ENCODE measurements at places on chromosomes 6 and 20.

GRCh38 chr6:162525181-162525580 lies 202.4 kb downstream of the PRKN start:
- no peak for DNase-seq

- DNase-seq = no peak
Measured at GRCh38 chr6:36463676-36464075, 20.9 kb downstream of the KCTD20 start.

- no peak for DNase-seq
Measured at GRCh38 chr6:12602951-12603672, 113.5 kb upstream of the PHACTR1 start.

- no peak for DNase-seq
Measured at GRCh38 chr6:129871221-129871620, 10.1 kb upstream of the TMEM244 start.

DNA sequence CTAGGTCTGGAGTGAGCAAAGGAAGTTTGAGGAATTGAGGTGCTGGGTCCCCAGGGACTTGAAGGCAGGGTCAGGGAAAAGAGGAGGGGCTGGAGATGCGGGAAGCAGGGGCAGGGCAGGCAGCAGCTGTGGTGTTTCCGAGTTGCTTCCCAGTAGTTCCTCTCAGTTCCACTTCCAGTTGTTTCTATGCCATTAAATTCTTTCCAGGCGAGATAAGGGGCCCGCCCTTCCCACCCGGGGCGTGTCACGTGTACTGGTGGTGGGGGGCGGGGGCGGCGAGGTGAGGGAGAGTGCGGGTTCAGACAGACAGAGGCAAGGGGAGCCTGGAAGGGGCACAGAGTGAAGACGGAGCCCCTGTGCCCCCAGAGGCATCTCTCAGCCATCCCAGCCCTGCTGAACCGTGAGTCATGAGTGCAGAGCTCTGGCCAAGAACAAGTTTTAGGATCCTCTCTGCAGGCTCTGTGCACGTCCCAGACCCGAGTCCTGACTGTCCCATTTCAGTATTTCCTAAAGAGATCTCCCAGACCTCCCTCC lies 977 bp downstream of the TNXB start:
- DNase-seq = no peak

DNA sequence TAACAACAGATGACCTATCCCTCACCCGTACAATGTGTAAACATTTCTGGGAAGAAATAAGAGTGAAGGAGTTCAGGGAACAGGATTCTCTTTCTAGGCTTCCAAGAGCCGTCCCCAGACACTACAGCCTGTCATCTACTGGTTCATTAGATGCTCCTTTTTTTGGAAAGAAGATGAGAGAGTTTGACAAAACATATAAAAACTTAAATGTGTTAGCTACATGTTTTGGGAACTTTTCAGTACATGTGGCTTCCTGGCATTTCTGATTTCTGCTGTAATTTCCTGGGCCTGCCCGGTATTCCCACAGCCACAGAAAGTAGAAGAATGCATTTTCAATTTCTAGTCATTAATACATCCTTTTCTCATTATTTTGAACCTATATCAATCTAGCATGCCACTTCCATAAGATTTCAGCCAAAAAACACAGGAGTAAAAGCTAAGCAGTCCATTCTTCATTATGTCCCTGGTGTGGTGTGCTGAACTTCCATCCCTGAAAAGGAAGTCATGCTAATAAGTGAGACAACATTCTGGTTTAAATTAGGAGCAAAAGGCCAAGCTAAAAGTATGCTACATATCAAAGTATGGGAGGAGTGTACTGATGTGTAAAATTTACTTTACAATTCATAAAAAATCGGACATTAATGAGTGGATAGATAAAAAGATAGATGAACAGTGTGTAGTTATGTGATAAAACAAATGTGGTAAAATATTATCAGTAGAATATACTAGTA lies 198.2 kb downstream of the WDR27 start:
- no peak for DNase-seq

GRCh38 chr20:17990278-17990972 lies 21.6 kb downstream of the MGME1 start:
- no peak for DNase-seq

DNA sequence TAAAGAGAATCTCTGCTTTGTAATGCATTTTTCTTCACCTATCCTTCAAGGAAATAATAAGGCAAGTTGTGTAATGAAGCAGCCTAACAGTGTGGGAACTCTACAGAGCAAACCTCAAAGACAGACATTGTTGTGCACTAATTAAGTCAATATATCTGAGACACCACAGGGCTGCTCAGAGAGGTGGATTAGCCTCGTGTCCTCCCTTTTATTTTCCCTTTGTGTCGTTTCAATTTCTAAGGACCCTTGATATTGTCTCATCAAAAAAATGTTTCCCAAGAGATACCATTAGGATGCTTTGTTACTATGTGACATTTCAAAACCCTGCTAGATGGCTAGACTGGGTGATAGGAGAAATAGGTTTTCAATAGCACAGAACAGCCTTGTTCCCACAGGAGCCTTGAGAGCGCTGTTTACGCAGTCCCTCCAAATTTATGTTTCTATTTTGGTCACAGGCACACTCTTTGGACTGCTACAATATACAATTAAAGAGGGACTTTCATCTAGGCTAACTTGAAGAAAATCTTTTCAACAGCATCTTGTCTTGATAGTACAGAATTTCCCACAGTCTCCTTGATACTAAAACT lies 23.1 kb downstream of the UBE3D start:
- DNase-seq = no peak

GRCh38 chr6:18016133-18016532 lies 28.7 kb upstream of the KIF13A start:
- DNase-seq = no peak

DNA sequence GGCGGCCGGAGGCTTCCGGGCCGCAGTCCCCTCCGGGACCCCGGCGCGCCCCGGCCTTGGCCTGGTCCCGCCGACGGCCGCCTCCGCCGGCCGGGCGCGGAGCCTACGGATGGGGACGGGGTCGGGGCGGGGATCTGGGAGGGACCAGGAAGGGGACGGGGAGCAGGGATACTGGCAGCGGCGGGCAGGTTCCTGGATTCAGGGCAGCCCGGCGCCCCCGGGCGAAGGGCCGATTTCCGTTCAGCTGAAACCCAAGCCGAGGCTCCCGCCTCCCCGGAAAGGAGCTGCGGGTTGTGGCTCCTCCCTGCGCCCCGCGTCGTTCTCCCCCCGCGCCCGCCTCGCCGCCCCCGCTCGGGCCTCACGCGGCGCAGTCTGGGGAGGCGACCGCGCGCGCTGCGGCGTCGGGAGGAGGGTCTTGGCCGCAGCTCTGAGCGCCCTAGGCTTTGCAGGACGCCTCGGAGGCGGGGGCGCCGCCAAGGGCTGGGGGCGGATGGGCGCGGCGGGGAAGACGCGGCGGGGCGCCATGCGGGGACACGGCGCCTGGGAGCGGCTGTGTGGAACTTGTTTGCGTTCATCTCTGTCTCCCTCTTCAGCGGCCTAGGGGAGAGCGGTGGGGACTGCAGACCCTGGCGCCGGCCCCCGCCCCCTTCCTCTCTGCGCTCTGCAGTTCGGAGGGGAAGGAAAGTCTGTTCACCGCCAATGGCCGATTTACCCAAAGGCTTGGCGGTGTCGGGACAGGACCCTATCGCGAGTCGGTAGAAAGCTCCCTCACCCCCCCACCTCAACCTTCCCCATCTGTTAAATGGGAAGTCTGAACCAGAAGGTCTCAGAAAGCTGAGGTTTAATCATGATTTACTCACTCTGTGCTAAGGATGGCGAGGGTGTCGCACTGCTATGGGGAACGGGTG lies 22.7 kb upstream of the TMEM181 start:
- DNase-seq = no peak

DNA sequence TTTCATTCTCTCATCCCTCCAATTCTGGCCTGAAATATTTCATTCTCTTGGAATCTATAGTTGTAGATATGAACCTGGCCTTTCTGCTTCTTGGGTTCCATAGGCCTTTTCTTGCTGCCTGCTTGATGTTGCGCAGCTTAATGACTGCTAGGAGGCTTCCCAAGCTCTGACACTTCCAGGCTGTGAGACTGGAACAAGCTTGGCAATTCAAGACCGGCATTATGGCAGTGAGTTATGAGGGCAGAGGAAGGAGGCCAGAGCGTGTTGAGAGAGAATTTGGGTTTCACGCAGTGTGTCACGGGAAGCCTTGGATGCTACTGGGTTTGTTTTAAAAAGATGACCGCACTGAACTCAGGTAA lies 948 bp upstream of the DNAJC5 start:
- DNase-seq = no peak

DNA sequence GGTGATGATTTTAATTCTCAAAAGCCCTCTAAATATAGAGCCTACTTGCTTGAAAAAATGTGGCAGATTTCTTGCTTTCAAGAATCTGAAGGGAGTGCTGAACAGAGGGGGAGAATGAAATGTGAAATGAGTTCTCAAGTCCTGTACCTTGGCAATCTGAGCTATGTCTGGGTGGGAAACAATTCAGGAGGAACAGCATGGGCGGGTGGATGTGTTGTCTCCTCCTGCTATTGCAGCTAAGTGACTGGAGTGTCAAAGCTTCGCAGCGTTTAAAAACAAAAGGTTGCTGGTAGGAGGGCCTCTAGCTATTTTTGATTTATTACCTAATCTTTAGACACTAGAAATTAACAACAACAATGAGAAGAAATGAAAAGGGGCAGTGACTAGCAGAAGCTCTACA lies 102.5 kb upstream of the ARG1 start:
- no peak for DNase-seq

DNA sequence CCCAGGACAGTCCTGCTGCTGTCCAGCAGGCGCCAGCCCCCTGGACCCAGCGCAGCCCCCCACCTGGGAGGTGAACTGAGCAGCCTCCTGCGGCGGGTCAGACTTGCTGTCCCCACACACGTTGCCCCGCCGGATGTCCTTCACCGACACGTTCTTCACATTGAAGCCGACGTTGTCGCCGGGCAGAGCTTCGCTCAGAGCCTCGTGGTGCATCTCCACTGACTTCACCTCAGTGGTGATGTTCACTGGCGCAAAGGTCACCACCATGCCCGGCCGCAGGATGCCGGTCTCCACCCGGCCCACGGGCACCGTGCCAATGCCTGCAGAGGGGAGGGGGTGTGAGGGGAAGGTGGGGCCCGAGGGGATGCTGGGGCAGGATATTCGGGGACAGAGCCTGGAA lies 8.5 kb downstream of the EEF1A2 start:
- DNase-seq = no peak

DNA sequence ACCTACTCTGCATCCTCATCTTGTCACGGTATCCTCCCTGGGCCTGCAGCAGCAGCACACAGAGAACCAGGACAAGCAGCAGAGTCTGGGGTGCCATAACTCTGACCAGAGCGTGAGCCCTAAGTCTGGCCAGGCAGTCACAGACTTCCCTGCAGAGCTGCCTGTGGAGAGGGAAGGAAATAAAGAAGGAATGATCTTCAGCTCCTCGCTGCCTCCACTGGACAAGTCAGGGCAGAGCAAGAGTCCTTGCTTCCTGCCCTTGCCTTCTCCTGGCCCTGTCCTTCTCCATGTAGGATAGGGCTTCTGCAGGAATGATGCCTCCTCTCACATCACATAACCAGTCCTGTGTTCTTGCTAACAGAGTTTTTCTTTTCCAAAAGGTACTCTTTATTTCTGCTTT lies 15.9 kb upstream of the WFDC11 start:
- no peak for DNase-seq

- peak; percentile 59 for DNase-seq
Measured at GRCh38 chr6:87407901-87408720, at the start of gene CFAP206. Gene CFAP206 (plus strand): TSS chr6:87407972. CDS start chr6:87409840, 1,868 bp downstream.

- no peak for DNase-seq
Measured at GRCh38 chr6:11815231-11815630, 36.6 kb upstream of the ADTRP start.

GRCh38 chr6:1131285-1132079 lies 180.4 kb upstream of the FOXQ1 start:
- no peak for DNase-seq

GRCh38 chr20:53316206-53316937 lies 277.3 kb downstream of the ZNF217 start:
- no peak for DNase-seq

DNA sequence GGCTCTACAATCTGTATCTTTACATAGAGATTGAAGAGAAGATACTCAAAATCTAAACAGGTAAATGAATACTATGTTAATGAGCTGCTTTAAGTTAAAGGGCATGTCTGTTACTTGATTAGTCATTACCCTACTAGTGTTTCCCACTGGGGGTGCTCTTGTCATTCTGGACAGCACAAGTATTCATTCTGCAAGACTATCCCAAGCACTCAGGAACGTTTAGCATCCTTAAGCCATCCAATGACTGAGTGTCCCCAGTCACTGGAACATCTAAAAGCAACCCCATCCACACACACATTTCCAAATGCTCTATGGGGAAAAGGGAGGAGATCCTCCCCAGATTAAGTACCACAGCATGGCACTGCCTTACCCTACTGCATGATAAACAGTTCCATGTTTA lies 25.7 kb downstream of the EZR start:
- no peak for DNase-seq

DNA sequence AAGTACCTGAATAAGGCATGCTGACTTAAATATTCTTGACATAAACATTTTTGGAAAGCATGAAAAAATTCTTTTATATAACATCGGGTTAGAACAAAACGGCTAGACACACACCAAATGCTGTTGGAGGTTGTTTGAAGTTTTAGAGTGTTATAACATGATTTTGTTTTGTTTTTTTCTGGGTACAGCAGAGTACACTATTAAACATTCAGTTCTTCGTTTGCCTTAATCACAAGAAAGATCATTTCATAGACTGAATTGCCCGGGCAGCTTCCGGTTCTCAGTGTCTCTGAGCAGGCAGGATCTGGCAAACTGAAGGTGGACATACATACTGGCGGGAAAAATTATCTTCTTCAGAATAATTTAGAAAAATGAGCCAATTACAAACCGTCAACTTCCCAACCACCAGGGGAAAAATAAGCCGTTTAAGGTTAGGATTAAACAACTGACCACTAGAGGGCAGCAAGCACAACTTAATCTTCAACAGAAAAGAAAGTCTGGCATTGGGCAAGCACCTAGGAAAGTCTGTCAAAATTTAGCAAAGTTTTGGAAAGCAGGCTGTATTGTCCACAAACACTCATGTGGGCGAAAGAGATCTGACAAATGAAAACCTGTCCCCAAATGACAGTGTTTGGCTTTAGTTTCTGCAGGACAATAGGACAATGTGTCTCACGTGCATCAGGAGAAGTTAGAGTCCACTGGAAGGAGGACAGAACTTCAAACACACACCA lies 15.0 kb downstream of the ZNF217 start:
- no peak for DNase-seq

GRCh38 chr6:157211603-157212455 lies 111.5 kb downstream of the TMEM242 start:
- no peak for DNase-seq

- DNase-seq = no peak
Measured at GRCh38 chr20:31718952-31719643, 3.6 kb downstream of the BCL2L1 start.

DNA sequence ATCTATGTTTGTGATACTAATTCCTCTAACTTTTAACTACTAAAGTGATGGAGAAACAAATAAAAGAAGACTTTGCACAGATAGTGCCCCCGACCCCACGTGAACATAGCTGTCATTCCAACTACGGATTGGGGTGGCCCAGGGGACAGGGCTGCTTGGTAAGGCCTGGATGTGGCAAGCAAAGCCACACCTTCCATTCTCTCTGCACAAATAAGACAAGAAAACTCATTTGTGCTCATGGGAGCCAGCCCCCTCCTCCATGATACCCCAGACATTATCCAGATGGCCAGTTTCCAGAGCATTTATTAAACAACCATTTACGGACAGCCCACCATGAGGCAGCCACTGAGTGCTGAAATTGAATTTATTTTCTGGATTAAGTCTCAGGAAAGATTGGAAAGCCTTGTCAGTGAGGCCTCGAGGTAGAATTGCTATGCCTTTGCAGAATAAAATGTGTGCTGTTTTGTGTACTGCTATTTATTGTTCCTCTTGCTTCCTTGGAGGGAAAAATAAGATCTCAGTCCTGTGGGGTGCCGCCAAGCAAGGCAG lies 151.2 kb downstream of the UNC5CL start:
- no peak for DNase-seq

GRCh38 chr6:11798538-11798937 lies 19.9 kb upstream of the ADTRP start:
- no peak for DNase-seq

Data from stimulated activated CD8-positive, alpha-beta memory T cell treated with anti-CD3 and anti-CD28 coated beads, Interleukin-15, amount 100 ng/mL, for 4 hours (primary cell).